ENCODE measurements at places on chromosomes 3 and 15. TPM values are rescaled to one million over a fixed set of nuclear protein-coding genes. Genes with fewer than 3 reads are reported as not detected.

ZNF445 gene
- 1.8 TPM for total RNA-seq

INSYN1 gene
- total RNA-seq = 2.4 TPM

NR2E3 gene
- total RNA-seq = 0.15 TPM

AGBL1 gene
- not detected for total RNA-seq

SHC4 gene
- 1.3 TPM for total RNA-seq

Measured in A549 treated with RU486 at 1 μM for 4 hours (cell line).